ENCODE measurements at places on chromosomes 16 and 17.
A peak's percentile ranks its signal among the peaks of the same experiment; 100 is the strongest.

DNA sequence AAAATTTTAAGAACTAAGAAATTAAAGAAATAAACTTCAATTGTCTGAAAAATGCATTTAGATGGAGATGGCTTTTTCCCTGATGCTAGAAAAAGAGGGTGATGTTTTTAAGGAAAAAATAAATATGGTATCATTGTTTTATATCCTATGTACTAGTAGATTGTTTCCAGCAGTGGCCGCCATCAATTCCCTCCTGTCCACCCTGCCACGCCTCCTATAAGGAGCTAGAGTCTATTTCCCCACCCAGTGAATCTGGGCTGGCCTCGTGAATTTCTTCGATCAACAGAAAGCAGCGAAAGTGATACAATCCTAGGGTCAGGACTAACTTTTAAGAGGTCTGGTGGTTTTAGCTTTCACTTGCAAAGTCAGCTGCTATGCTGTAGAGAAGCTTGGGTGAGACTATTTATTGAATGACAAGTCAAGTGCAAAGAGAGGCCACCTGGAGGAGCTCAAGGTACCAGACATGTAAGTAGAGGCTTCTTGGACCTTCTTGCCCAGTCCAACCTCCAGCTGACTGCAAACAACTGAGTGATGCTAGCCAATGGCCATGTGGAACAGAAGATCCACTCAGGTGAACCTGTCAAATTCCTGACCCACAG, 80.9 kb upstream of the MTMR4 start:
- DNase-seq, result no peak

DNA sequence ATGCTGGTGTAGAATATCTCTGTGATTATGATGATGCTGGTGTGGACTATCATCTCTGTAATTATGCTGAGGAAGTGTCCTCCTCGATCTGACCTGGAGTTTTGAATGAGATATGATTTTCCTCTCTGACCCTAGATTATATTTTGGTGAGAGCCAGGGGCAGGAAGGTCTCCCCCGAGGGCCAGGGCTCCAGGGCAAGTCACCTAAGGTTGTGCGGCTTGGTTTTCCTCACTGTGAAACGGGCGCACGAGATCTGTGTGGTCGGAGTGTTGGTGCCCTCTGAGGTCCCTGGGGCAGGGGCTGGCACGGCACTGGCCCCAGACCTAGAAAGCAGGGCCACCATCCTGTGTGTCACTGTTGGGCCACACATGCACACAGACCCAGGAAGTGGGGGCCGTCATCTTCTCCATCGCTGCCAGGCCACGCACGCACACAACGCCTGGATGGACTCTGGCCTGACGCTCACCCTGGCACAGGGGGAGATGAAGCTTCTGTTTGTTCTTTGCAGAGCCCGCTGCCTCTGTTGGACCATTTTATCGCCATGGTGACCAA, 67.7 kb upstream of the ZNF469 start:
- DNase-seq, result no peak

DNA sequence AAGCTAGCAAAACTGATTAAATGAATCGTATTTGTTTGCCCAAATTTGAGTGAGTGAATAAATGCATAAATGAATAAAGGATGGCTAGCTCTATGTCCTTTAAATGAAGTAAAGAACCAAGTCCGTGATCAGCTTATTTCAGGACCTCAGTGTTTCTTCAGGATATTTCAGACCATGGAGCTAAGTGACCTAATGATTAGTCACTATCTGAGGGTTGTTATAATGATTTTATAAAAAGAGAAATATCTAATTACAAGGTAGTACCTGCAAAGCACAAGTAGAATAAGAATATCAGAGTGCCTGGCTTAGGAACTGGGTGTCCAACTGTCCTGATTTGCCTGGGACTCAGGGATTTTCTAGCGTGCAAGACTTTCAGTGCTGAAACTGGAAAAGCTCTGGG, 12.5 kb downstream of the KCNJ2 start:
- DNase-seq, result no peak

- DNase-seq, result no peak
Observed at GRCh38 chr17:17911001-17911613, 61.1 kb downstream of the TOM1L2 start.

DNA sequence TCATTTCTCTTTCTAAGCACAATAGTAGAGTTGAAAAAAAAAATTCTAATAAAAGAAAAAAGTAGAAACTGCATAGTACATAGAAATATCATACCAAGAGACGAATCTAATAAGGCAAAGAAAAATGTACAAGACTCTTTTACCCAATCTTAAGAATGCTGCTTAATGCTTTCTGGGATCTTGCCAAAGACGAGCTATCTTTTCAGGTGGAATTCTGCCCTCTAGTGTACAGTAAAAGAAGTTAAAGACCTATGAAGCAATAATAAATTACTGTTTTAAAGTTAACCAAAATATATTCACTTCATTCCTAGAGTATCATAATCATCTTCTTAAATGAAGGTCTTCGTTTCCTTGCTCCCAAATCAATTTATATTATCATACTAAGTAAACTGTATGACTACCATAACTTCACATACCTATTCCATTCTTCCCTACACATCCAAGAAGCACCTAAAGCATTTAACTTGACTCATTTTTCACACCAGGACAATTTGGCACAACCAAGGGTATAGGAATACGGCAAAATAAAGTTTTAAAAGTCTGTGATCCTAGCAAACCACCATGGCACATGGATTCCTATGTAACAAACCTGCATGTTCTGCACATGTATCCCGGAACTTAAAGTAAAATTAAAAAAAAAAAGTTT, 47.7 kb downstream of the CFDP1 start:
- DNase-seq, result peak; percentile 94

DNA sequence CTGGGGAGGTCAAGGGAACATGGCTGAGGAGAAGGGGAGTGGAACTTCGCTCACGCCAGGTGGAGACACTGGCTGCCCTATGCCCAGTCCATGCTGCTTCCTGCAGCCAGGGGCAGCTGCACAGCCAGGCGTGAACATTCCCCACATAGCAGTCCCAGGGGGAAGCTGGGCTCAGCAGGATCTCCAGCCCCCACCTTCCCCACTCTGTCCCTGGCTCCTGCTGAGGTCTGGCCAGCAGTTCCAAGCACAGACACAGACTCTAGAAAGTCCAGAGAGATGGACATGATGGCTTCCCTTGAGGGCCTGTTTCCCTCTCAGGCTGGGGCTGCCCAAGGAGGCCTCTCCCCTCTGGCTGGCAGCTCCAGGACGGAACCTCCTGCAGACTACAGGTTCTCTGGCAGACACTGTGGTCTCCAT, 9.3 kb downstream of the JUP start:
- no peak for DNase-seq

DNA sequence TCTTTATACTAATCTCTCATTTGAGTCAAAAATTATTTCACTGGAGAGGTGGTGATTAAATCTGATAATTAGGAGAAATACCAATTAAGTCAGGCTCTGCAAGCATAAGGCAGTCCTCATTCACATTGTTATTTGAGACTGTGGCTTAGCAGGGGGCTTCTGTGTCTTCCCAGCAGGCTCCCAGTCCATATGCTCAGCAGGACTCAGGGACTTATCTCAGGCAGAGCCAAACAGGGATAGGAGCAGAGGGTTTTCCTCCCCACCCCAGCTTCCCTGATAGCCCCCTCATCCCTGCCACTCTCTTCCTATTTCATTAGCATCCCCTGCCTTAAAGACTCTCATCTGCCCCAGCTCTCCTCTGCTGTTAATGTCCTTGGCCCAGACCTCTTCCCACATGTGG, 104.3 kb upstream of the DNAH9 start:
- no peak for DNase-seq

- no peak for DNase-seq
Observed at GRCh38 chr16:10386517-10387100, 748 bp downstream of the ATF7IP2 start.

GRCh38 chr16:68264128-68265077, at the start of gene SLC7A6:
Gene SLC7A6, plus strand, starts transcription at chr16:68264526. Its CDS starts 10,201 bp downstream, at chr16:68274727.
- peak; percentile 85 for DNase-seq

DNA sequence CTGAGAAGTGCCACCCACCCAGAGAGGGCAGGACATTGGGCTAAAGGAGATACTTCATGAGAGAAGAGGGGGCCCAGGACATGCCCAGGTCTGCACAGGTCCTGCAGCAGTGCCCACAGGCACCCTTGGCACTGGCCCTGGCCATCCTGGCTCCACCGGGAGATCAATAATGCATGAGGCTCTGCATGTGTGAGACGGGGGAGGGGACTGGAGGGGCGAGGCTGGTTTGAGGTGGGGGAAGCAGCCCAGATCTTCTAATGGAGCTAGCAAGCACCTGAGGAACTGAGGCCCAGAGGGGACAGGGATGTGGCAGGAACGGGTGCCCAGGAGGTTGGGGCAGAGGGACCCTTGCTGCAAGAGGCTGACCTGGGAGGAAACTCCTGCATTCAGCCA, 567 bp downstream of the OSBPL7 start:
- no peak for DNase-seq

- DNase-seq, result no peak
Observed at GRCh38 chr17:68710035-68710780, 109.0 kb upstream of the FAM20A start.

GRCh38 chr17:12730421-12730820, 58.9 kb upstream of the ARHGAP44 start:
- DNase-seq, result no peak

DNA sequence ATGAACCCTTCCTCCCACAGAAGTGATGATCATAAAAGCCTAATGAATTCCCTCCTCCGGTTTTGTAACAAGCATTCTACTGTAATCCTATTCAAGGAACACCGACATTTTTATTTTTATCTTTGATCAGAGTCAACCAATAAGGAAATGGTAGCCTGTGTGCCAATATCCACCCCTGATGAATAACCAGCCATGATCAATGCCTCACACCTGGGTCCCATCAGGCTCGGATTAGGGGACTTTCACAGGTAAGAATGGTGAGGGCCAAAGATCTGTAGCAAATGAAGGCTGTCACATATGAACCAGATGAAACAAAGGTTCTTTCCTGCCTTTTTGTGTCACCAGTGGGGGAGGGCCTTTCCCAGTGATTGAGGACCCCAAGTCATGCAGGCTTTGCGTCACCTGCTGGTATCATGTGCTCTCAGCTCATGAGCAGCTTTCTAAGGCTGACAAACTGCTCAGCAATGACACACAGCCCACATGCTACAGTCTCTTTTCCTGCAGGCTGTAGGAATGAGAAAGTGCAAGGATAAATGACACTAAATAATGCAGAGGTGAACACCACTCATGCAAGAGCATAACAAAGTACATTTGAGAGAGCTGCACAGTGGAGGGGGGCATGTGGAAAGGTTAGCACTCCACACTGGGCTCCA, 34.9 kb downstream of the TOM1L2 start:
- no peak for DNase-seq

GRCh38 chr17:13740686-13741085, 139.0 kb upstream of the HS3ST3A1 start:
- no peak for DNase-seq

GRCh38 chr17:15287538-15288267, 22.6 kb upstream of the PMP22 start:
- no peak for DNase-seq

- DNase-seq, result no peak
Observed at GRCh38 chr17:50209472-50210239, 8.2 kb upstream of the COL1A1 start.

DNA sequence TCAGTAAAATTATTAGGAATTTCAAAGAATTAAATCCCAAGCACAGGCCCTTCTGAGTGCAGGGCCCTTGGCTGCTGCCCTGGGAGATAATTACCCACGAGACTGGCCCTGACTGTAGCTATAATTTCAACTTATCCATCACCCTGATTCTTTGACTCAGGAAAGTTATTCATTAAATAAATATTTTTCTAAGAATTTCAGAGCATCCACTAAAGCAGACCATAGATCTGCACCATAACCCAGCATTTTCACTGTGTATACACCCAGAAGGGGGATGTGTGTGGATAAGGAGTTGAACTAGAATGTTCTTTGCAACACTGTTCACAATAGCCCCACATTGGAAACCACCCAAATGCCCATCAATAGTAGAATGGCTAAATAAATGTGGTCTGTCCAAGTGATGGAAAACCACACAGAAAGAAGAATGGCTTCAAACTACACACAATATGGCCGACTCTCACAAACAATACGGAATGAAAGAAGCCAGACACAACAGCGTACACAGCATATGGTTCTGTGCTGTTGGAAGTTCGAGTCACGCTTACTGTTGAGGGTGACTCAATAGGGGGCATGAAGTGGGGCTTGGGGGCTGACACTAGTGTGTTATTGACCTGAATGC, 33.9 kb upstream of the MEAK7 start:
- DNase-seq, result no peak

DNA sequence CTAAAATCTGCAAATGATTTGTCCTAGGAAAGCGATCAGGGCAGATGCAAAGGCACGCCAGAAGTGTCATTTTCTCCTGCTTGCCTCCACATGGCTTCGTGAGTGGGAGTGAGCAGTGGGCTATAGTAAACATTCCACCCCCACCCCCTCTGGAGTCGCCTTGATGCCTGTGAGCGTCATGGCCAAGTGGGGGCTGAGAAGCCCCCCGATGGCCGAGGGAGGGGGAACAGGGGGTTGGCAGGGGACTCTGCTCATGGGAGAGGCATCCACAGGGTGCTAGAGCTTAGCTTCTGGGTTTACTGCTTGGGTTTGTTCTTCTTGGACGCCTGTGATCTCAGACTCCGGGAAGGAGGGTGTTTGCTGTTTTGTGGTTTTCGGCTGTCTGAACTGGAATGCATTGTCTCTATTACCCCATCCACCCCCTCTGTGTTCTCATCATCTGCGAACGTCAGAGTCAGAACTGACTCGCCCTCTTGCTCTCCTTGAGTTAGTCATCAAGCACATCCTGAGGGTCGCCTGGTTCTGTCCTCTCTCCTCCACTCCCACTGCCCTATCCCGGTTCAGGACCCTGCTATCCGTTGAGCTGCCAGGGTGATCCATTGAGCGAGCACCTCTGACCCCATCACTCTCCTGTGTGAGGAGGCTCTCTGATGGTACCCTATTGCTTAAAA, 15.4 kb downstream of the TNS4 start:
- DNase-seq, result no peak

DNA sequence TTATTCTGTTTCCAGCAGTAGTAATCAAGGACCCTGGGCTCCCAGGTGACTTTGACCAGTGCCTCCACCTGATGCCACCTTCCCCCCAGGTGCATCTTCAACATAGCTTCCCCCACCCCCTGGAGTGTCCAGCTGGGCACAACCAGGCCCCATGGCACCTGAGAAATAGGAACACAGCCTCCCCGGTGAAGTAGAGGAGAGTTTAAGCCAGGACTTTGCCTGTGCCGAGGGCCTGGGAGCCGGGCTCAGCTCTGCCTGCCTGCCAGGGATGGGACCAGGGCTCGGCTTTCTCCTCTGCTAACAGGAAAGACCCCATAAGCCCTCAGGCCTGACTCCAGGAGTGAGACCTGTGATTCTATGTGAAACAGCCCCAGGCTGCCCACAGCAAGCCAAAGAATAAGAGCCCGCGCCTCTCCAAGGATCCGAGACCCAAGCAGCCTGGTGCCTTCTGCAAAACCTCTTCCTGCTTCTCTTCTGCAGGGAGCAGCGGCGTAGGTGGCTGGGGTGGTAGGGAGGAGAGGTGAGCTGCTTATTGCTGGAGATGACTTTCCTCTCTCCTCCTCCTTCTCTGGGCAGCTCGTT, 16.4 kb upstream of the RBFOX3 start:
- DNase-seq, result no peak

- DNase-seq, result no peak
Observed at GRCh38 chr17:45405250-45406086, 27.2 kb downstream of the ARHGAP27 start.

- no peak for DNase-seq
Observed at GRCh38 chr17:2202302-2202995, 101.1 kb downstream of the SMG6 start.

GRCh38 chr17:50800196-50800700, 32.9 kb upstream of the ANKRD40CL start:
- DNase-seq, result no peak
